ENCODE measurements at places on chromosomes 13 and 19.

DNA sequence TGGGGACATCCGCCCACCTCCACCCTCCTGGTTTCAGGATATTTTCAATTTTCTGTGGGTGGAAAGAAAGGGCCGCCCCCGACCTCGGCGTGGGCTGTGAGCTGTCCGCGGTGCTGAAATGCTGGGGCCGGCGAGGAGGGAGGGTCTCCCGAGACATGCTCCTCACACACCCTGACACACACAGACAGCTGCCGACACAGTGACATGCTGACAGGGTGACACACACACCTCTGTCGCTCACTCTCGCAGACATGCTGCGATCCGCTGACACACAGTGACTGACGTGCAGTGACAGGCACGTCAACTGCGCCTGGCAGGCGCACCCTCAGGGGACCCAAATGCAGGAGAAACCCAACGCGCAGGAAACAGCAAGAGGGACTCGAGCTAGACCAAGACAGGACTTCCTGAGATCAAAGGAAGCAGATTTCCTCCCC lies 25.1 kb upstream of the MEIS3 start:
- DNase-seq: peak; percentile 68

DNA sequence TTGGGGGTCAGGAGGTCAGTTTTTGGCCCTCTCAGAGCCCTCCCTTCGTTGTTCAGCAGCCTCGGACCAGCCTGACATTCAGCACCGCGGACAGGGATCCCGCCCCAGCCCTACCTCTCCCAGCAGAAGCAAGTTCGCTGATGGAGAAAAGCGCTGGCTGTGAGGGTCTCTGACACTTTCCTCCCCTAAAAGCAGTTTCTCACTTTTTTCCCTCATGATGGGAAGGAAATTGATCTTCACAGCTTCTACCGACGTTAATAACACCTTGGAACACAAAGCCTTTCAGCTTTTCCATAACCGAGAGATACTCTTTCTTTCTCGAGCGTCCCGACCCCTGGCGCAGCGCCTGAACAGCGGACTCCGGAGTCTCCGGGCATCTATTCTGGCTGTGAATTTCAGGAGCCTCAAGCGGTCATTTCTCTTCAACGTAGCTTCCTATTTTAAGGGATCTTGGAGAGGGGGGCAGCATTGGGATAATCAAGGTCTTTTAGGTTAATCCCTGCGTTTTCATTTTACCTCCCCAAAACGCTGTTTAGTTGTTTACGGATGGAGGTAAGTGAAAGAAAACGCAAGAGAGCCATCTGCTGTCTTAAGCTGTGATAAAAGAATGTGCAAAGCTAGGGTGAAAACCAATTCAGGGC lies 467.2 kb downstream of the ITGBL1 start:
- peak; percentile 76 for DNase-seq

- DNase-seq: no peak
These were observed 540.6 kb upstream of the MIR17HG start for GRCh38 chr13:90806892-90807291.

GRCh38 chr19:10271543-10272086 lies 695 bp downstream of the ICAM1 start:
- DNase-seq: peak; percentile 51

- no peak for DNase-seq
These were observed 1.4 kb upstream of the SAMD1 start for GRCh38 chr19:14091813-14092462.

DNA sequence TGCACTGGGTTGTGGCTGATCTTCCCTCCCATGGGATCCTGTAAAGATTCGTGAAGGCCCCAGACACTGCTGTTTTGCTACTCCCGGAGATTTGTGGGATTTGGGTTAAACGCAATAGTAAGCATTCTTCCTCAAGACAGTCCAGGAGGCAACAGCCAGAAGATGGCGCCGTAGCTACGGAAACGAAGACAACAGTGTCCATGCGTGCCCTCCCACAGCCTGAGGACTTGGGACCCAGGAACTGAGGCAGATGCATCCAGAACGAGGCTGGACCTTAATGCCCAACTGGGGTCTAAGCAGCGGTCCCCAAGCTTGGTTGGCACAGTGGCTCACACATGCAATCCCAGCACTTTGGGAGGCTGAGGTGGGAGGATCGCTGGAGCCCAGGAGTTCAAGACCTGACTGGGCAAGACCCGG lies 57.6 kb upstream of the ZNF507 start:
- DNase-seq: peak; percentile 91

GRCh38 chr19:10654610-10655456 lies 687 bp downstream of the ILF3 start:
- DNase-seq: peak; percentile 47

- peak; percentile 99 for DNase-seq
These were observed 195.6 kb downstream of the GGACT start for GRCh38 chr13:100392709-100393630.

All from cardiac muscle cell (in vitro differentiated cells and primary cell).